WTC11 (cell line): ENCODE measurements at places on chromosomes 3 and 15. TPM values are rescaled to one million over a fixed set of nuclear protein-coding genes. Genes with fewer than 3 reads are reported as not detected.

MESP2 gene
- 0.66 to 1.0 TPM (median 0.68 TPM) in 3 replicates for total RNA-seq

ITIH3 gene
- total RNA-seq = 0.23 to 0.37 TPM (median 0.25 TPM) in 3 replicates

WNT7A gene
- 0.04 to 0.07 TPM in 2 of 3 replicates, not detected in the other for total RNA-seq

C3orf33 gene
- 2.8 to 3.0 TPM (median 3.0 TPM) in 3 replicates for total RNA-seq

FHIT gene
- total RNA-seq = 2.6 to 8.0 TPM (median 7.1 TPM) in 3 replicates

SCAMP5 gene
- 65.7 to 70.1 TPM (median 67.0 TPM) in 3 replicates for total RNA-seq

C3orf20 gene
- total RNA-seq = not detected in 3 replicates

SETD5 gene
- 247 to 279 TPM (median 268 TPM) in 3 replicates for total RNA-seq

RASGRP1 gene
- 2.7 to 2.8 TPM (median 2.7 TPM) in 3 replicates for total RNA-seq

ONECUT1 gene
- total RNA-seq = 33.8 to 39.3 TPM (median 35.9 TPM) in 3 replicates

MNS1 gene
- total RNA-seq = 4.2 to 5.5 TPM (median 4.4 TPM) in 3 replicates
